SW 1271 (cell line): ENCODE measurements at places on chromosomes 12 and 14.

- no peak for DNase-seq
Observed at GRCh38 chr12:47731723-47732122, 6.4 kb upstream of the ENDOU start.

GRCh38 chr12:108050696-108051095 is 78.4 kb upstream of the WSCD2 start:
- DNase-seq, result no peak

- no peak for DNase-seq
Observed at GRCh38 chr12:32493282-32493681, 93.9 kb downstream of the FGD4 start.

GRCh38 chr14:100903672-100904185 is at the start of gene RTL1:
TSS of gene RTL1 (minus strand) at chr14:100903722. CDS start at chr14:100884788, 18,934 bp downstream.
- no peak for DNase-seq

DNA sequence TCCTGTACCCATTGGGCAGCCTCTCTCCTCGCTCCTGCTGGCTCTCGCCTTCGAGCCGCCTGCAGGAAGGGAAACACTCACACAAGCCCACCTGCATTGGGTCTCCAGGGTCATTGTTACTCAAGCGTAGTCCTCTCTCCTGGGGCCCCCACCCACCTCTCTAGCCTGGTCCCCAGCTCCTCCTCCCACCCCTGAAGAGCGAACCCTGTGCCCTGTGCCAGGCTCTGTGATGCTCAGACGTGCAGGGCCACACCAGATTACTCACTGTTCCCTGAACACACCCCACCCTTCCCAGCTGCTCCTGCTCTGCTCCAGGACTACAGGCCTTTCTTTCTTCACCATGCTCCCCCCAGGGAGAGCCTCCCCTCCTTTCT is 88.1 kb downstream of the NINJ2 start:
- no peak for DNase-seq

DNA sequence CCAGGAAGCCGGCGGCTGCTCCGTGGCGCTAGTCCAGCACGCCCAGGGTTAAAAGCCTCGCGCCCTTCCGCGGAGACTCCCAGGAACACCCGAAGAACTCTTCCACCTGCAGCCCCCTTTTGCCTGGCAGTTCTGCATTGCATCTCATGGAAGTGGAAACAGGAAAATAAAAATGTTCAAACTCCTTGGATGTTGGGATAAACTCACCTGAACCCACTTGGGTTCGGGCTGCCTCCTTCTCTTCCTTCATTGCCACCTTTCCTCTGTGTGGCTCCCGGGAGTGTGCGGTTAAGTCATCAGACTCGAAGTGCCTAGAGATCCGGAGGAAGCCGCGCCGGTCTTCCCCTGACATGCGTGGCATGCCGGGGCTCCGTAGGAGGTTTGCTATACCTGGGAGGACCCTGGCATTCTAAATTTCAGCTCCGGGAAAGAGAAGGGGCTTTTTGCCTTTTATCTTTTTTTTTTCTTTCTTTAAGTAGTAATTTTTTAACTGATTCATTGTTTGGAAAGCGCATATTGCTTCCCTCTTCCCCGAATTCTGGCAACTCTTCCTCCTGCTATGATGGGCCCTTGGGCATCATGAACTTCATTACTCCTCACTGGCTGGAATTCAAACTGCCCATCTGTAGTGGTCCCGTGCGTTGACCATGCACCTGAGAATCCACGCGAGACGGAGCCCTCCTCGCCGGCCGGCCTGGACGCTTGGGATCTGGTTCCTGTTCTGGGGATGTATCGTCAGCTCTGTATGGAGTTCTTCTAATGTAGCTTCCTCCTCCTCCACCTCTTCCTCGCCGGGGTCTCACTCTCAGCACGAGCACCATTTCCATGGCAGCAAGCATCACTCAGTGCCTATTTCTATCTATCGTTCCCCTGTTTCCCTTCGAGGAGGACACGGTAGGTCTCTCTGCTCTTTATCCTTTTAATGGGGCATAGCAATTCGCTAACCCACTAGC is 931.4 kb downstream of the DIO2 start:
- DNase-seq, result no peak
